ENCODE measurements at places on chromosomes 5 and 9.

DNA sequence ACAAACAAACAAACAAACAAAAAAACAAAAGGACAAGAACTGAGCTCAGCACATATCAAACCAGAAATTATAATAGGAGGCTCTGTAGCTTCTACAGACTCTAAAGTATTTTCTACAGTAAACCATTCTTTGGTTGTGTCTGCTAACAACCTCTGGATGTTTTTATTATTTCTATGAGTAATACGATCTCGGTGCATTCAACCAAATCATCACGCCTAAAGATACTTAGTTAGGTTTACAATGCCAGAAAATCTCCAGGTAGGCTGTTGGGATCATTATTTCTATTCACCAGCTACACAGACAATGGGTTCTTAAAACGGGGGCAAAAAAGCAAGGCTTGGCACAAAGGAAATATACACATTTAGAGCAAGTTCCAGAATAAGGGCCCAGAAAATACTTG lies 41.6 kb upstream of the ALDOB start:
- no peak for DNase-seq

DNA sequence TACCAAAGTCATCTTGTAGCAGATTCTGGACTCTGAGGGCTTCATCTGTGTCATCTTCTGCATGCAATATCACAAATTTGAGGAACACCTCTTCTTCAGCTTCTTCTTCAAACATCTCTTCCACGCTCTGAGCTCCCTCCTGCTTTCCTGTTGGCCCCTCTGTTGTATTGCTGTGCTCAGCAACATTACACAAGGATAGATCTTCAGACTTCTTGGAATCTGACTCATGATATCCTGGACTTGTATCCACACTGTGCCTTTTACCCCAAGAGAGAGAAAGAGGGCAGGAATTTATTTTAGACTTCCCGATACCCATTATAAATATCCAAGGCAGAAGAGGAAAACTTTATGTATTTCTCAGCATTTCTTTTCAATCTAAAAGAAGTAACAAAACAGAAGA lies 21.3 kb downstream of the TICAM2 start:
- no peak for DNase-seq

DNA sequence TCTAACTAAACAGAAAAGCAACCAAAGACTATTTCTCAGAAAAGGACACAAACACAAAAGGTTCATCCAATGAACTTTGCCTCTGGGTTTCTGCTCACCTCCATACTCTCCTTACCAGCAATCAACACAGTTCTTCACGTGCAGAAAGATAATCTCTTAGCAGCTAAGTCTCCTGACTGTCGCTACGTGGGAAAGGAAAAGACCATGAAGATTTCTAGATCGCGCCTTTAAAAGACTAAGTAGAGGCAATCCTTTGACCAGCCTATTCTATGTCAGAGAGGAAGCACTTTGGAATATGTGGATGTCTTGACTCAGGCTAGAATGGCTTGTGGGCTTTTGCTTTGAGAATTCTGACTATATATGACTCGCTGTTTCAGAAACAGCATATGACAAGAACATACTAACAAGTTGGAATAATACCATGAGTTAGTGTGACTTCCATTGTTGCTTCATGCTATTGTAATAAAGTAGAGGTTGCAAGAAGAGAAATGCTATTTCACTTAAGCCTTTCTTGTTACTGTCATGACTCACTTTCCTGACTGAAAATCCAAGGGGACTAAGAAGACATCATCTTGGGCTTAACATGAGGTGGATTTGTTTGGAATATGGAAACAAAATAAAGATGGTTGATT lies 339.5 kb upstream of the RFX3 start:
- DNase-seq = no peak

DNA sequence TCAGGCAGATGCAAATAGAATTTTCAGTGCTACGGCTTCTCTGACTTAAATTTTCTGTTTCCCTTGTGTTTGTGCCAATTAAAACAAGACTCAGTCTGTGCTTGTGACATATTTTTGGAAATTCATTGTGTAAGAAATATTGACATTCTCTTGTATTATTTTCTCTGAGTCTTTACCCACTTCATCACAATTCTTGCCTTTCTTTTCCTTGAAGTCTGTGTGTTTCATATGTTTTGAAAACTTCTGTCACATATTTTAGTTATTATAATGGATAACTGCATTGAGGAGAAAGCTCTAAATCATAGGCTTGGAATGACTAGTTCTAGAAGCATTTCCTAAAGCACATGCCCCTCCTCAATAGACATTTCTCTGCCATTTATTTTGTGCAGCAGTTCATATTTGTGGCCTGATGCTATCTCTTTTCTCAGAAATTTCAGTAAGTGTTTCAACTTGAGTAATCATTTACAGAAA lies 206.6 kb downstream of the PALM2AKAP2 start:
- no peak for DNase-seq

- DNase-seq = no peak
These were observed 31.6 kb upstream of the GARNL3 start for GRCh38 chr9:127232833-127233549.

GRCh38 chr9:134492281-134492691 lies 149.3 kb upstream of the COL5A1 start:
- DNase-seq = no peak

DNA sequence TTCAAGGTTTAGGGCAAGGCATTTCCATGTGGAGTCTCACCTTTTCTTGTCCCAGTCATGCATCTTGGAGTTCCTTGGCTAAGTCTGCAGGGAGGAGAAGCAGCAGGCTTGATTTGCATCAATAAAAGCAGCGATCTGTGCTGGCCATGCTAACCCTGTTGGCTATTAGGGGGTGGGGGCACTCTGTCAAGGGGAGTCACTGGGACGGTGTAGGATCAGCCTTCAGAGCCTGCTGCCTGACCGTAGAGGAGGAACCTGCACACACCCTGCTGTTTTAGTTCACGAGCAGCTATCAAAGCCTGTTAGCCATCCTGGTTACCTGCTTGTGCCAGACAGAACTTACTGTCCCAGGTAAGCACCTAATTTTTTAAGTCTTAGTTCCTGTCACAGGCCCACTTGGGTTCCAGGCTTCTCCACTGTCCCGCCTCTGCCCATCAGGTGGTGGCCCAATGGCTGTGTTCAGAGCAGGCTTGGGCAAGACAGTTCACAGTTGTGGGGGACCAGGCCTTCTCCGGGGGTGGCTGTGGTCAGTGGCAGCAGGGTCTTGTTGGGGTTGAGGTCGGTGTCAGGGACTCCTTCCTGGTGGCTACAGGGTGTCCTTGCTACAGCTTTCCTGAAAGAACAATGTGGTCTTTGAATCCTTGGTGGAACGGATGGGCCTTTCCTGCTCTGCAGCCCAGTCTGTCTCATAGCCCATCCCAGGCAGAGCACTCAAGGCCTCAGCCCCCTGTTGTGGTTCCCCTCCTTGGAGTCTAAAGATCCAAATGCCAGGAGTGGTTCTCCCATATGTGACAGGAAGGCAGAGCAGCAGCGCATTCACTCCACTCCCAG lies 43.7 kb downstream of the SECISBP2 start:
- no peak for DNase-seq

DNA sequence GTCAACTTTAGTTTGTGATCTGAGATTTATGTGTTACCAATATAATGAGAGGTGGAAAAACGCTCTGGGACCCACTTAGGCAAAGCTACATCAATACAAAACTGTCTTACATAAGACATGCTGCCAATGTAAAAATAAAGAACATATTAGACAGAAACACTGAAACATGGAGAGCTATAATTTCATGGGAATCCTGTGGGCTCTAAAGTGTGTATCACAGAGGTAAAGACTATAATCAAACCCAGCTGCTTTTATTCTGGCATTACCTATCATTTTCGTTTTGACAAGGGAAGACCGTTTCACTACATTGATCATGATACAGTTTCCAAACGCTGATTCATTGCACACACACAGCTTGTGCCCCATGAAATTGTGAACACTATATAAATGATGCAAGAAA lies 400.5 kb upstream of the TUSC1 start:
- no peak for DNase-seq

DNA sequence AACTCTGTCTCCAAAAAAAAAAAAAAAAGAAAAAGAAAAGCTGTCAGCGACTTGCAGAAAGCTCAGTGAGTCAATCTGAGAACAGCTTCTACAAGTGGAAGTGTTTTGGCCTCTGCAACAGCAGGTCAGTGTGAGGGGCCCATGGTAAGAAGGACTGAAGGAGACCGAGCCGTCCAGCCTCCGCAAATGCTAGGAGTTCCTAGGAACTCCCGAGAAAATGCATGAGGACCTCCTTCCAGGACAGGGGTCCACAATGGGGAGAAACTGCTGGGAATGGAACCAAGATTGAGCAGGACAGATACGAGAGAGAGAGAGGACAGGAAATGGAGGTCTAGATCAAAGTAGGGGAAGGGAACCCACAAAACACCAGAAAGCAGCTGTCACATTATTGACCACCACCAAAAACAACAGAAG lies 180.5 kb downstream of the CRB2 start:
- no peak for DNase-seq

DNA sequence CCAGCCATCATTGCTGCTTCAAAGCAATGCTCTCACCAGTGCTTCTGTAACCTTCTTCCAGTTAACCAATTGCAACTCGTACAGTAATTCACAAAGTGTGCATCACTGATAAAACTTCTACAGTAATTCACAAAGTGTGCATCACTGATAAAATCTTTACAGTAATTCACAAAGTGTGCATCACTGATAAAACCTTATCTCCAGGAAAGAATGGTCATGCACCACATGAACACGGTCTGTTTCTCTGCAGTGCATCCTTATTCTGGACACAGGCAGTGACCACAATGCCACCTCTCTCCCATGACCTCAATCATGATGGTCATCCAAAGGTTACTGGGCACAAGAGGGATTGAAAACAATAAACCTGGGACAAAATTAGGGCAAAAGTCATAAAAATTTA lies 153.6 kb downstream of the TSSK1B start:
- no peak for DNase-seq

DNA sequence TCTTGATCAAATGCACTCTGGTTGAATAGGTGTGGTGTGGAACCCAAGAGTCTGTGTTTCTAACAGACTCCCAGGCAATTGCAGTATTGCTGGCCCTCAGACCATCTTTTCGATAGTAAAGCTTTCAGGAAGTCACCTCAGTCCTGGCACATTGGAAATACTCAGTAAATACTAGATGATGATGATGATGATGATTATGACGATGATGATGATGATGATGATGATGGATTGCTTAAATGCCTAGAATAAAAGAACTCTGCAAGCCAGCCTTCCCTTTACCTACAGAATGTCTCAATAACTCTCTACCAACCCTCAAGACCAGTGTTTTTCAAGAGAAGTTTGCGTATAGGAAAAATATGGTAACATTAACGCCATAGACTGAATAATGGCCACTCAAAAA lies 268.0 kb downstream of the DNAH5 start:
- DNase-seq = no peak

- no peak for DNase-seq
These were observed 23.8 kb upstream of the ZNF622 start for GRCh38 chr5:16489322-16489791.

GRCh38 chr5:124745928-124746915 lies at the start of gene ZNF608:
TSS of gene ZNF608 (minus strand) at chr5:124746639. CDS start at chr5:124744989, 1,650 bp downstream.
- DNase-seq = no peak

GRCh38 chr5:21236971-21237427 lies 1249.0 kb upstream of the CDH18 start:
- no peak for DNase-seq

- peak; percentile 47 for DNase-seq
These were observed 290.5 kb downstream of the DOCK8 start for GRCh38 chr9:504921-505740.

DNA sequence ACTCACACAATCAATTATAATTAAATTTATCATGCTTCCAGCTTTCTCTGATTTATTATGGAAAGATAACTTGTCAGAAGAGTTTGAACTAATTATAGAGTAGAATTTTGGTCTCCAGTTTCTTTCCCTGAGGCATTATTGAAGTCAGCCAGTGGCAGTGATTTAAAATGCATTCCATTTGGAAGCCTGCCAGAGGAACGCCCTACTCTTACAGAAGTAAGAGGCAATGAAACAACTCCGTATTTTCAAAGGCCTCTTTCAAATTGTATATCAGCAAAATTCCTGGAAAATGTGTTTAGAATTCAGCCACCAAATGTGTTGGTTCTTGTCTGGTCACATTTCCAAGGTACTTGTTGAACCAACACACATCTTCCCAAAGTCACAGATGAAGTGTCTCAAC lies 640.9 kb downstream of the SEMA5A start:
- DNase-seq = no peak

- DNase-seq = peak; percentile 90
These were observed 67.5 kb downstream of the MAMDC2 start for GRCh38 chr9:70111042-70111602.

- no peak for DNase-seq
These were observed 612 bp upstream of the BBLN start for GRCh38 chr9:128159522-128159783.

DNA sequence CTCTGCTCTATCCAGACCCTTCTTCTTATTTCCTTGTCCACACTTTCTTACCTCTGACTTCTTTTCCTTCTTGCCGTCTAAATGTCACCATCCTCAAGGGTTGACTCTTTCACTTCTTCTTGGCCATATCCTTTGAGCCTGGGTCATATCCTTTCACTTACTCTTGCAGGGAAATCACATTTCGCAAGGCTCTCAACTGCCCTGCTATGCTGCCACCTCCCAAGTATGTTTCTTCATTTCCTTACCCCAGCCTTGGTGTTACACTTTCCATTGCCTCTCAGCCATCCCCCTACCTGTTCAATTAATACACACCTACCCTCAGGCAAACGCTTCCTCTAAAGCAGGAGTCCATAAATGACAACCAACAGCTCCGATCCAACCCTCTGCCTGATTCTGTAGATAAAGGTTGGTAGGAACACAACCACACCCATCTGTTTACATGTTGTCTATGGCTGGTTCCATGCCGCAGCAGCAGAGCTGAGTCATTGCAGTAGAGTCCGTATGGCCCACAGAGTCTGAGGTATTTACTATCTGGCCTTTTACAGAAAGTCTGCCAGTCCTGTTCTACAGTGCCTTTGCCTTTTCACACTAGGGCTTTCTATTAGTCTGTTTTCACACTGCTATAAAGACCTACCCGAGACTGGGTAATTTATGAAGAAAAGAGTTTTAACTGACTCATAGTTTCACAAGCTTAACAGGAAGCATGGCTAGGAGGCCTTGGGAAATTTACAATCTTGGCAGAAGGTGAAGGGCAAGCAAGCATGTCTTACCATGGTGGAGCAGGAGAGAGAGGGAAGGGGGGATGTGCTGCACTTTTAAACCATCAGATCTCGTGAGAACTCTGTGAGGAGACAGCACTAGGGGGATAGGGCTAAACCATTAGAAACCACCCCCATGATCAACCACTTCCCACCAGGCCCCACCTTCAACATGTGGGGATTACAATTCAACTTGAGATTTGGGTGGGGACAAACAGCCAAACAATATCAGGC lies 97.9 kb downstream of the SV2C start:
- no peak for DNase-seq

GRCh38 chr5:157331807-157332206 lies 65.9 kb downstream of the CYFIP2 start:
- DNase-seq = no peak

DNA sequence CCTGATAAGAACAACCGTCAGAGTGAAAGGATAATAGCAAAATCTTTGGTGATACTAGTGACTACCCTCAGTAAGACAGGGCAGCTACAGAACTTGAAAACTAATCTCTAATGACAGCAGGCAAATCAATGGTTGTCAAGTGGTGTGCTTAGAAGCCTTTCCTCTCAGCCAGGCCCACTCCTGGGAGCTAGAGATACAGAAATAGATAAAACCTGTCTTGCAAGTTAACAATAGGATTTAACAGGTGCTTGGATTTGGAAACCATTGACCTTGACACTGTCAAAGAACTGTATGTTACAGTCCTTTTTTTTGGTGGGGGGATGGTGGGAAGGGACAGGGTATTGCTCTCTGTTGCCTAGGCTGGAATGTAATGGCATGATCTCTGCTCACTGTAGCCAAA lies 118.6 kb downstream of the BASP1 start:
- no peak for DNase-seq

Measured in WTC11 (cell line).